ENCODE measurements at places on chromosomes 5 and 9.

DNA sequence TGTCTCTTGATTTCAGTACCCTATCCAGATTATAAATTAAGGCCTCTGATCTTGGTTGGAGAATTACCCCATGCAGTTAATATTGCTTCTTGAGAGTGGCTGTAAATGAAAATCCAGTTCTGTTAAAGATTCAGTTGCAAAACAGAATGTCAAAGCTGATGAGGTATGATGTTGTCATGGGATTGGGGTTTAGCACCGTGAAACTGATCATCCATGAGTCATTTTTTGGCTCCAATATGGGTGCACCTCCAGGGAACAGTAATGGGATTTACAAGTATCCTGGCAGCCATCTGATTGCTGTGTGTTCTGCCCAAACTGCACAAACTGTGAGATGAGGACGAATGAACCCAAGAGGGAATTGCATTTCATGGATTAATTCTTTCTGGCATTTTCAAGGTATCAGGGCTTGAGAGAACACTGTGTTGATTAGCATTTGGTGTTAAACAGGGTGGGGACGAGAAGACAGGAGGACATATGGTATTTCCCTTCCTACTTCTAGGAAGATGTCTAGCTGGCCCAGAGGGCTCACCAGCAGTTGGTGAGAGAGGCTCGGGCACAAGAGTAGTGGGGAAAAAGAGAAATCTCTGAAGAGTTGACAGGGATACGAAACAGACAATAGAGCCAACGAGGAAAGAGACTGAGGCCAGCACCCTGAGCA, 214.7 kb downstream of the GAS1 start:
- no peak for DNase-seq

DNA sequence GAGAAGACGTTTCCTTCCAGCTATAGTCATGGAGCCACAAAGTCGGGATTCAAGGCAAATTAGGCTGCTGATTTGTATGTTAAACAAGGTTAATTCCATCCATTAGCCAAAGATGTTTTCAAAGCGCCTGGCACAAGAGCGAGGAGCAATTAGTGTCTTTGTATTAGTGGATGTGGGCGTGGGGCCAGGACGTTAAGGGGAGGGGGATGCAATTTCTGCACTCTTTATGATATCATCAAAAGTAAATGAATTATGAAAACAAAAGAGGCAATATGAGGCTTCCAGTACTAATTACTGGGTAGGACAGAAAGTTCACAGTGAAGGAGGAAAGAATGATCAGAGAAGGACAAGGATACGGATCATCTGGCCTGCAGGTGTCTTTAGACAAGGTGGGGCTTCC, 230.9 kb upstream of the MSX2 start:
- no peak for DNase-seq

- DNase-seq: no peak
These were observed 143.9 kb downstream of the C9orf50 start for GRCh38 chr9:129476821-129477611.

DNA sequence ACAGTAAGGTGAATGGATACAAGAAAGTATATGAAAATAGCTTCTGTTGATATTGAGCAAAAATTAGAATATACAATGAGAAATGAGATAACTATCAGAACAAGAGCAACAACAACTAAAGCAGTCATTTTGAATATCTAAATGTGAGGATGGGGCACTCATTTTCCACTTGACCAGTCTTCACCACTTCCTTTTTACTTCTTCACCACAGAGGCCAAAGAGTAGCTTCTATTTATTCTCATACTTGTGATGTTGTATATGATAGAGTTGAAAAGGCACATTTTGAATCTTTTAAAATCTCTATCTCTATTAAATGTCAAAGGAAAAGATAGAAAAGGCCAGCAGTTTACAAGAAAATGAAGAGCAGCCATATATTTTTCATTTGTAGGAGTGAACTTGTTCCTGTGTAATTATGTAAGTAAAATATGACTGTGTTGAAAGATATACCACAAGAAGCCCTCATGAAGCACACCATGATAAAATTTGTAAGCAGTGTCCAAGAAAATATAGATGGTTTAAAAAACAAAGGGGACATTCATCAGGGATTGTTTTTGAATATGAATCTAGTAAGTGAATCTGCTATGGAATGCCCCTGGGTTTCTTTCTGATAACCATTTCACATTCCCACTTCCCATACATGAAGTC, 39.2 kb downstream of the ADAMTS19 start:
- DNase-seq: no peak

DNA sequence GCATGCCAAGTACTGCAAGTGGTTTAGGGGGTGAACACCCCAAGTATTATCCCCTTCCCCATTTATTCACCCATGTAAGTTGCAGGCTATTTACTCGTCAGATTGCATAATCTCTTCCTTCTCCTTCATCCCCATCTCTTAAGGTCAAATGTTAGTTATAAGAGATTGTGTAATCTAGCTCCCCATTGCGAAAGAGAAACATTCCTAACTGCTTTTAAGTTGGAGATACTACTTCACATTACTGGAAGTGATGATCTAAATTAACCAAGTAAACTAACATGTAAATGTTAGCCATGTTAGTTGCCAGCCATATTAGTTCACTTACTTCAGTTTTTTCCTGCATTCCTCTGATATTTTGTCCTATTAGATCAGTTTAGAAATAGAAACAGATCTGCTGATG, 262.3 kb downstream of the TAF11L14 start:
- no peak for DNase-seq

DNA sequence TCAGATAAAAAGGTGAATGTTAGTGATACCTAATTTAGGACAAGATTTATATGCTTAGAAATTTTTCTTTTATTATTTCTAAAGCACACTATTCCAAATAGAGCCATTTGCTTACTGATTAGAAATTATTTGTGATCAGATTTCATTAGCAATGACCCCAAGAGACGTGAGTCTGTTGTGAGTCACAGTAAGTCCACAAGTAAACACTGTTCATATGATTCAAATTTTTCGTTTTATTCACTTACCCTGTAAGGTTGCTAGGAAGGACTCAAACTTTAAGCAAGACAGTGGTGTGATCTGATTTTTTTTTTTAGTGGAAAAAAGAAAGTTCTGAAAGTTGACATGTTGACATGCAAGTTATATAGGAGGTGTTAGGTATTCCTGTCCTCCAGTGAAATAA, 1.2 kb downstream of the CARD6 start:
- DNase-seq: no peak

- DNase-seq: no peak
These were observed 29.4 kb upstream of the PURA start for GRCh38 chr5:140084541-140084940.

DNA sequence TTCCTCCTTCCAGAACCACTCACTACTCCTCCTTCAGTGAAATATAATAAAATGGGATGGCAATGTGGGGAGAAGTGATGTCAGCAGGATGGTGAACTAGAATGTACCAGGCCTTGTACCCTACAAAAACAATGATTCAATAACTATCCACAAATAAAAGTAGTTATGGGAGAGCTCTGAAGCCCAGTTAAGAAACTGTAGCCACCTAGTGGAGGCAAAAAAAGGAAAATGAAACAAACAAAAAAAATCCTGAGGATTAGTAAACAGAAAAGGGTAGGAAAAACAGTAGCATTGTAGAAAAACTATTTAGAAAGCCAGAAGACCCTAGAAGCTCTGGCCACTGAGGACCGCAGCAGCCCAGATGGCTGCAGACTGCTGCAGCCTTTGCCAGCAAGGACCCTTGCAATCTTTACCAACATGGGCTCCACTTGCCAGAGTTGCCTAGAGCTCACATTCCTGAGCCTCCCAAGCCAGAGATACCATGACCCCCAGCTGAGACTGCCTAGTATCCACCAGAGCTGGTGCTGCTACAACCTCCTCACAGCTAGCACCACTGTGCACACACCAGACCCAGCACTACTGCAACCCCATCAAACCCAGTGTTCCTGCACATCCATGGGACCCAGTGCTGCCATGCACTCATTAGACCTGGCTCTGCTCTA, 259.7 kb upstream of the MSX2 start:
- DNase-seq: no peak

- DNase-seq: no peak
These were observed 99.8 kb upstream of the KLF9 start for GRCh38 chr9:70514273-70514672.

DNA sequence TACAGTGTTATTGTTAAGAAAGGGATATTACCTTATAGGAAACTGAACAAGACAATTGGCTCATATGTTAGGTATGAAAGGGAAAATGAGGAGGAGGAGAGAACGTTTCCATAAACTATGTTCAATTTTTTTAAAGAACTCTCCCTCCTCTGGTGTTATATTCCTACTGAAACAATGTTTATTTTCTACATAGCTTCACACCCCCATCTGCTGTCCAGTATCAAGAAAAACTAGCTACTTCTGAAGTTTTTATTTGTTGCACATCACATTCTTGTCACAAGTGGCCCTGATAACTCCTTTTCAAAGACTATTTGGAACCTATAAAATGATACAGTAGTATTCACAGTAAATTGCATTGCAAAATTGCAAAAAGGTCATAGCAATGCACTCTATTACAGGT, 223.4 kb upstream of the FAM174A start:
- DNase-seq: no peak

DNA sequence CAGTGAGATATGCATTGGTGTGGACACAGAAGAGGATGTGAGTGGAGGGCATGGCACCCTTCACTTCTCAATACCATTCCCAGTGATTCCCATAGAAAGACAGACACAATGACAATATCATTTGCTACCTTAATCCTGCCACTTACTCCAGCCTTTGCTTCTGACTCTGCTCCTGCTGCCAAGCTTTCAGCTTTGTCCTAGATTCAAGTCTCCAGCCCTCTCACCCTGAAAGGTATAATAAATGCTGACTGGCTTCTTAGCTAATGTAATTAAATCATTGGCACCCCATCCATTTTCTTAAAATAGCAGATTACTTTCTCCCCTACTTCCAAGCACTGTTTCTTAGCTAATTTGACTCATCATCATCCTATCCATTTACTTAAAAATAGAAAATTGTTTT, 41.1 kb upstream of the CDC42SE2 start:
- DNase-seq: no peak

DNA sequence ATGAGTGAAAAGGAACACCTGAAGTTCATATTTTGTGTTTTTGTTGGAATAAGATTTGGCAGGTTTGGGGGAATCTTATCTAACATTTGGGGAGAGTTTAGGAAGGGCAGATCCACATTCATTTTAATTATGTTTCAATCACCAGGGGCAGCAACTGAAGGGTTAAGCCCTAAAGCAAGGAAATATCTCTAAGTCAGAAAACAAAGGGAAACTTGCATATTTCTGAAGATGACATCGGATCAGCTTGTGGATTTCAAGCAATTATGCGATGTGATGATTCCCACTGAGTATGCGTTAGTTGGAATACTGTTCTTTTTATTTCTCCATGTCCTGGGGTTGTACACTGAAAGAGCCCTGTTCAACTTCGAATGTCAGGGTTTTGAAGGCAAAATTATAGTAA, 59.8 kb upstream of the NFIB start:
- no peak for DNase-seq

DNA sequence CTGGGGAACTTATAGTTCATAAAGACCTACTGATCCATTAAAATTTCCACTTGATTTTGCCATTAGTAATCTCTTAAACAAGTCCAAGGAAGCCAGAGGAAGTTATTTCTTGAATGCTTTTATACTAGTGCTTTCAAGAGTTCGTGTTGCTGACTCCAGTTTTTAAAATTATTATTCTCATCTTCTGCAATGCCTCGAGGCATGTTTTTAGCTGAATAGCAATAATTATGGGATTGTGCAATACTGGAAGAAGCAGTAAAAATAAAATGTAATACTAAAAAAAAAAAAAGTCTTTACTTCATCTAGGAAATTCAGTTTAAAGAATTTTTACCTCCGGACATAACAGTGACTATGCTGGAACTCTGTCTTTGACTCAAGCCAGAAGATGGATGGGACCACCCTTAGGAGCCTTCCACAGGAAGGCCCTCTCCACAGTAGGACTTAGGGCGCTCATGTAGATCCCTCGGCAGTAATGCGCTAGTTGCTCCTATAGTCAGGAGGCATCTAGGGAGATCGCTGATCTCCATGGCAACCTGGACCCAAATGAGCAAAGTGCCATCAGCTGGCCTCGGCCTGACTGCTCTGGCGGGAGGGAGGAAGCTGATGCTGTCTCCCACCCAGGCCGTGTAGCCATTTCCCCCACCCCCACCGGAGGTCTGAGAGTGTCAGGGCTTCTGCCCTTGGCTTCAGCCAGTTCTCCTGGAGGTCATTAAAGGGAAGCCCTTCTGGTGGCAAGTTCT, 56.7 kb downstream of the DAPK1 start:
- peak; percentile 24 for DNase-seq

- peak; percentile 5 for DNase-seq
These were observed 531 bp downstream of the MVB12B start for GRCh38 chr9:126327006-126327713.

- no peak for DNase-seq
These were observed 125.3 kb downstream of the SLC24A2 start for GRCh38 chr9:19663570-19663969.

- no peak for DNase-seq
These were observed 150.3 kb upstream of the SLC24A2 start for GRCh38 chr9:19938990-19939733.

GRCh38 chr5:109028608-109029299, 281.1 kb downstream of the FER start:
- no peak for DNase-seq

GRCh38 chr5:133902511-133903118, 65.8 kb downstream of the C5orf15 start:
- DNase-seq: no peak

DNA sequence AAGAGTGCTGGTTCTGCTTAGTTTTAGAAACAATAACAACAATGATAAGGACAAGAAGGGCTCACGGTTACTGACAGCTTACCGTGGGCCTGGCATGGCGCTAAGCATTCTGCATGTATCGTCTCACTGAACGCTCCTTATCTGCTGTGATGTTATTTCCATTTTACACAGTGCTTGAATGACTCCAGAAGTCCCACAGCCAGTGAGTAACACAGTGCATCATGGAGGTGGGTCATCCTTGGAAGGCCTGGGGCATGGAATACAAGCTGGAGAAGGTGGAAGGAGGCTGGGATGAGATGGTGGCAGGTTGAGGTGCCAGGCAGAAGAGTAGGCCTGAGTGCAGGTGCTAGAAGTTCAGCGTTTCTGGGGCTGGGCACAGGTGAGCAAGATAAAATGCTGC, 36.5 kb upstream of the FAT2 start:
- DNase-seq: no peak

DNA sequence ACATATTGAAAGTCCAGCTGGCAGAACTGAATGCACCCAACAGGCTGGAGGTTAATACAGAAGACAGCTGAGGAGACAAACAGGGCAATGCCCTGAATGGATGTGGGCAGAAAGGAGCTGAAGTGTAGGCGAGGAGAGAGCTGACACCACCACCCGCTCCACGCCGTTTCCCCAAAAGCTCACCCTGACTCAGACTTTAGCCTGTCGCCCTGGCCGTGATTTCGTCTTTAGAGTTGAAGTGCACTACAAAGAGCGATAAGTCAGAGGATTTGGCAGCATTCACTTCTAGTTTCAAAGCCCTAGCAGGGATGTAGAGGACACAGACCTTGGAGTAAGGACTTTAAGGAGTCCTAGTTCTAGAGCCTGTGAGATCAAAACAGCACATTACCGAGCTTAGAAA, 2.2 kb upstream of the ERAP1 start:
- DNase-seq: no peak

DNA sequence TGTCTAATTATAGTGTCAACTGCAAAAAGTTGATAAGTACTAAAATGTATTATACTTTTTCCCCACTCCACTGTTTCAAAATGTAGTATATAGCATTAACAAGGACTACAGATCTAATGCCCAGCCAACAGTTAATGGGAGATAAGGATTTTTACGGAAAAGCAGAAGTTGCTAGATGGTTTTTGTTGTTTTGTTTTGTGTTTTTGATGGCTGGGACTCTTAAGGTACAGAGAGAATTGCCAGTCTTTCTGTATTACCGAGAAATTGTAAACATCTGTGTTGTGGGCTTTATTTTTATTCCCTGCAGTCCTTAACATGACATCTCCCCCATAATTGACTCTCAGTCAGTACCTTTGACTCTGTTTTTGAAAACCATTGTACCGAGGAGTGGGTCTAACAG, 44.0 kb downstream of the TRIO start:
- no peak for DNase-seq

Measured in OCI-LY7 (cell line).